ENCODE measurements at places on chromosomes 12 and 14.

DNA sequence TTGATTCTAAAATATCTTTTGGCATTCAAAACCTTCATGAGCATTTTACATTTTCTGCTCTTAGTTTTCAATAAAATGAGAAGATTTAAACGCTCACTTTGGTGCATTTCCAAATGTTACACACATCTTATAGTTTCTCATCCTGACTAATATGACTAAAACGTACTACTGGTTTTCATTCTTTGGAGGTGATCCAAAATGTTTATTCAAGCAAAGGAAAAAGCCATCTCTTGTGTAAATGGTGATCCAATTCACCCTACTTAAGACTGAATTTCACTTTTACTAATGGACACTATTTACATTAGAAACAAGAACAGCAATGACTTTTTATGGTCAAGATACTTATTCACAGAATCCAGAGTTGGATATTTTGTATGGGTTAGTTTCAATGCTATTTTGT is 86.6 kb downstream of the KITLG start:
- DNase-seq, result no peak

- no peak for DNase-seq
Measured at GRCh38 chr12:107465625-107466024, 220.0 kb upstream of the PWP1 start.

GRCh38 chr14:84006643-84007155 is 1523.2 kb upstream of the FLRT2 start:
- no peak for DNase-seq

- DNase-seq, result no peak
Measured at GRCh38 chr14:95906591-95906990, 30.0 kb downstream of the TUNAR start.

DNA sequence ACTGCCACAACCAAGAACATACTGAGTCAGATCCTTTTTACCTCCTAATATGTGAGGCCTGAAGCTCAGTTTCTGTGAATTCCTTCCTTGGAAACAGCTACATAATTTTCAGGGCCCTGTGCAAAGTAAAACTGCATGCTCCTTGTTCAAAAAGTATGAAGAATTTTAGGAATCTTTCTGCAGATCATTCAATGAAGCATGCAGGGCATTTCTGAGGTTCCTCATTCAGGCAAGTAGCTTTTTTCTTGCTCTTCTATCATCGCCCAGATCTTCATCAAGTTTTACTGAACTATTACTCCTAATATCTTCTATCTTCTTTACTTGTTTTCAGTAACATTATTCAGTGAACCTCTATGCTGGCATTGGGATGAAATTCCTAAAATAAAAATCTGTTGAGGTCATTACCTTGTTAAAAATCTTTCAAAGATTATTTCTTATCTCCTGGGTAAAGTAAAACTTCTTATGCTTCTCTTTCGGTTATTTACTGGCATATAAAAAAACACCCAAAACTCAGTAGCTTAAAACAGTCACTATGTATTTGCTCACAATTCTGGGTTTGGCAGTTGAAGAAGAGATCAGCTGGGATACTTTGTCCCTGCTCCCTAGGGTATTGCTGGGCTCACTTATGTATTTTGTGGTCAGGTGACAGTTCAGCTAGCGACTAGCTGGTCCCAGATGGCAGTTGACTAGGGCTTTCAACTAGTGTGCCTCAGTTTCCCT is 42.6 kb upstream of the KRR1 start:
- DNase-seq, result no peak

DNA sequence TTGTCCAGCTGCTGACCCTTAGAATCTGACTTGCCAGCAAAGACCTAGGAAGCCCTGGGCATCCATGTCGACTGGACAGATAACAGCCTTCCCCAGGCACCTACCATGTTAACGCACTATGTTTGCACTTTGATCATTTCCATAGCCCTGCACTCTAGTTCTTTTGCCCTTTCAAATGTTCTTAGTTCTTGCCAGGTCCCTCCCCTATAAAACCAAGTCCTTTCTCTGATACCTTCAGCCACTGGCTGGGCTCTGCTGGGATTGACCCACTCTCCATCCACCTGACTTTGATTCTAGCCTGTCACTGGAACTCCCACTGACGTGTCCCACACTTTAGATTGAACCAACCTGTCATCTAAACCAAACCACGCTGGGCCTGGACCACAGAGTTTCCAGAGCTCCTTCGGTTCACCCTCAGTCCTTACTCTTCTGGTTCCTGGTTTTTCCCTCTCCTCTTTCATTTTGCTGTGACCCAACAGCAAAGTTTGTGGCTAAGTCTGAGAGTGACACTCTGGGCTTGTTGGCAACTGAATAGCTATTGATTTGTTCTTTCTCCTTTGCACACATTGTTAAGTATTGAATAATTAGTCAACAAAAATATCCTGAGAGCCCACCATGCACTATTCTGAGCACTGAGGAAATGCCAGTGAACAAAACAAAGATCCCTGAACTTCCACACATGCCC is 51.8 kb upstream of the STK38L start:
- DNase-seq, result no peak

GRCh38 chr12:21659383-21659782 is 1.7 kb upstream of the LDHB start:
- DNase-seq, result no peak

Data from stimulated activated CD4-positive, alpha-beta T cell treated with anti-CD3 and anti-CD28 coated beads, Interleukin-4, amount 100 ng/mL, for 48 hours (primary cell).